Astrocyte (in vitro differentiated cells and primary cell): ENCODE measurements at places on chromosomes 6 and 20. TPM values are rescaled to one million over a fixed set of nuclear protein-coding genes. Genes with fewer than 3 reads are reported as not detected.

SLC13A3 gene
- 0.50 and 0.66 TPM in 2 replicates for total RNA-seq

GRCh38 chr20:58238490-58238889 is 10.0 kb upstream of the ANKRD60 start:
- H3K27me3 ChIP-seq: no peaks in the 10 kb centered on the region
- DNase-seq: no peak
- peaks cover 15% of the 10 kb centered on the region for H3K36me3 ChIP-seq
- no peak overlapping the region for H3K4me3 ChIP-seq

DNA sequence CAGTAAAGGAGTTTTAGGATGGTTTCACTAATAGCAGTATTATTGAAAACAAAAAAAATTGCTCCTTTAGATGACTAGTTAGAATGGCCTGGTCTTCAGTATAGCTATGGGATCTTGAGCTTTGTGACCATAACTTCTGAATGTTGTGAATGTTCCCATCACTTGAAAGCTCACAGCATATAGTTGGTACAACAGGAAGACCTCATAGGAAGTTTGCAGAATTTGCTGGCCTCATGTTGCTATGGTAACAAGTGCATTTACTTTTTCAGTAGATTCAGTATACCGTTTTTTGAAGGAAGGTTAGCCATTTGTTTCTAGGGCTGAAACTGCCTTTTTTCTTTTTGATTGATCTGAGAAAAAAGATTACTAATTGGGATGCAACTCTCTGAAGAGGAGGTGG is 8.3 kb downstream of the PHF3 start:
- no peaks in the 10 kb centered on the region for H3K27me3 ChIP-seq
- no peaks in the 10 kb centered on the region for H3K36me3 ChIP-seq
- H3K4me3 ChIP-seq: no peak overlapping the region
- H3K4me1 ChIP-seq: peaks cover 10% of the 10 kb centered on the region

DNA sequence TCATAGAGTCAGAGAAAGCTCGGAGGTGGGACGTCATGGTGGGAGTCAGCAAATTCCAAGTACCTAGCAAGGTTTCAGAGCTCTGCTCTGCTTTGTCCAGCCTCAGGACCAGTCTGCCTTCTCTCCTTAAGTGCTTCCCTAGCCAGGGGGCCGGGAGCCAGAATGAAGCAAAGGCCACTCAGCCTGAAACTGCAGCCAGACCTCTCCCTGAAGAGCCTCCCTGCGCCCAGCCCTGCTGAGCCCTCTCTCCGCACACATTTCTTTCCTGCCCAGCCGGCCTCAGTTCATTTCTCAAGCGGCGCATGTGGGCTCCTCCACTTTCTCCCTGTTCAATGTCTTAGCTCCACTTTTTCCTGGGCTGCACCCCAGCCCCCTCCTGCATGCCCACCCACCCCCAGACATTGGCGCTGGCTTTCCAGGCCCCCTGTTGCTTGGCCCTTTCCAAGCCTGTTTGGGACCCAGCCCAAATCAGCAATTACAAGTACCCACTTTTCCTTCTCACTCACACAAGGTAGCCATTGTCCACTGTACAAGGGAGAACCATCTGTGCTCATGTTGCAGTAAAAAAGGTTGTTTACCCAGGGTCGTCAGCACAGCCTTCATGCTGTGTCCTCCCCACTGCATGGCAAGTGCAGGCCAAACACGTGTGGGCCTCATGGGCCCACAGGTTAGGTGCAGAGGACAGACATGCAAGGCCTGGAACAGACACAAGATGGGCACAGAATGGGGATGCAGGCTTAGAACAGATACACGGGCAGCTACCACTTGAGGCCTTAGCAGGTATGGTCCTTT is 147.1 kb downstream of the MRPL14 start:
- H3K27me3 ChIP-seq: peaks cover 8% of the 10 kb centered on the region
- DNase-seq: no peak
- no peak overlapping the region for H3K4me3 ChIP-seq
- no peaks in the 10 kb centered on the region for H3K36me3 ChIP-seq
- no peaks in the 10 kb centered on the region for H3K4me1 ChIP-seq

DNA sequence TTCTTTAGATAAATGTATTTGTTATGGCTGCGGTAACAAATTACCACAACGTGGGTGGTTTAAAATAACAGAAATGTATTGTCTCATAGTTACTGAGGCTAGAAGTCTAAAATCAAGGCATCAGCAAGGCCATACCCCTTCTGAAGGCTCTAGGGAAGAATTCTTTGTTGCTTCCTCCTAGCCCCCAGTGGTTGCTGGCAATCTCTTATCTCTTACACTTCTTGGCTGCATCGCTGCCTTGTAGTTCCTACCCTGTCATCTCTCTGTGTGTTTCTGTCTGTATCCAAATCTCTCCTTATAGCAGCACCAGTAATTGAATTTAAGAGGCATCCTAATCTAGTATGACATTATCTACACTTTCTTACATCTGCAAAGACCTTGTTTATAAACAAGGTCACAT is 534.7 kb downstream of the PHF3 start:
- no peaks in the 10 kb centered on the region for H3K4me1 ChIP-seq
- H3K36me3 ChIP-seq: no peaks in the 10 kb centered on the region
- H3K27ac ChIP-seq: no peak overlapping the region
- no peaks in the 10 kb centered on the region for H3K27me3 ChIP-seq
- H3K4me3 ChIP-seq: no peak overlapping the region

DNA sequence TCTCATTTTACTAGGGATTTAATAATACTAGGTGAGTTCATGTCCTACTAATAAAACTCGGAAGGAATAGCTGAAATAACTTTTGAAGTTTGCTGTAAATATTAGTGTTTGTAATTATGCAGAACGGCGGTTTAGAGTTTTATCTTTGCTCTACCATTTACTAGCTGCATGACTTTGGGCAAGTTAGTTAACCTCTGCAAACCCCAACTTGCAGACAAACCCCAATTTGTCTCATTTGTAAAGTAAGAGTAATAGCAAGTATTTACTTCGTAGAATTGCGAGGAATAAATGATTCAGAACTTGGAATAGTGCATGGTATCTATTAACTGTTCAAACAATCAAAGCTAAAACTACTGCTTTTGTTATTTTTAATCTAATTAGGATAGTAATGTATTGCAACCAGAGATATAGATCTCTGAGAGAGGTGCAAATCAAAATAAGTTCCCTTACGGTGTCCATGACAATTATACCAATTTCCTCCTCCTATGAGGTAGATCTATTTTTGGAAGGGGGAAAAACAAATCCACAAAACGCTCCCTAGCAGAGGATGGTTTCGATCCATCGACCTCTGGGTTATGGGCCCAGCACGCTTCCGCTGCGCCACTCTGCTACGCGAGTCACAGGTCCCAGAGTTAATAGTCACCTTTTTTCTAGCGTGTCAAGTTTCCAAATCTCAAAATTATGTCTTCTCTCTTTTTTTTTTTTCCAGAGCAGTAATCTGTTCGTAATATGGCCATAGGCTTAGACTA is 35.1 kb upstream of the BTN3A2 start:
- H3K4me3 ChIP-seq: peak overlapping the region; percentile 81
- no peak overlapping the region for H3K27ac ChIP-seq
- H3K27me3 ChIP-seq: no peaks in the 10 kb centered on the region
- H3K4me1 ChIP-seq: peaks cover 4% of the 10 kb centered on the region

GRCh38 chr6:156534594-156534993 is 242.6 kb upstream of the ARID1B start:
- no peaks in the 10 kb centered on the region for H3K27me3 ChIP-seq
- no peak for DNase-seq
- H3K4me1 ChIP-seq: no peaks in the 10 kb centered on the region
- no peak overlapping the region for H3K4me3 ChIP-seq
- H3K36me3 ChIP-seq: no peaks in the 10 kb centered on the region
- no peak overlapping the region for H3K27ac ChIP-seq

- H3K27me3 ChIP-seq: peaks cover 5% of the 10 kb centered on the region
- no peaks in the 10 kb centered on the region for H3K4me1 ChIP-seq
- no peaks in the 10 kb centered on the region for H3K36me3 ChIP-seq
- no peak overlapping the region for H3K4me3 ChIP-seq
- DNase-seq: no peak
Observed at GRCh38 chr6:46002264-46002663, 13.4 kb downstream of the CLIC5 start.

GRCh38 chr20:23928788-23929187 is 49.2 kb upstream of the CST5 start:
- H3K27ac ChIP-seq: no peak overlapping the region
- DNase-seq: no peak
- H3K27me3 ChIP-seq: no peaks in the 10 kb centered on the region
- no peaks in the 10 kb centered on the region for H3K36me3 ChIP-seq
- H3K4me3 ChIP-seq: no peak overlapping the region

GRCh38 chr20:47296950-47297349 is 59.5 kb downstream of the ZMYND8 start:
- no peak for DNase-seq
- H3K27me3 ChIP-seq: no peaks in the 10 kb centered on the region
- no peak overlapping the region for H3K4me3 ChIP-seq
- no peak overlapping the region for H3K27ac ChIP-seq

GRCh38 chr6:113655761-113656160 is 201.4 kb upstream of the MARCKS start:
- no peaks in the 10 kb centered on the region for H3K27me3 ChIP-seq
- H3K27ac ChIP-seq: no peak overlapping the region
- H3K4me3 ChIP-seq: no peak overlapping the region
- DNase-seq: no peak
- no peaks in the 10 kb centered on the region for H3K36me3 ChIP-seq

SLC35D3 gene
- not detected in 2 replicates for total RNA-seq
